Ureter (tissue), 1 donor: ENCODE measurements at places on chromosomes 2 and 18. TPM values are rescaled to one million over a fixed set of nuclear protein-coding genes. Genes with fewer than 3 reads are reported as not detected.

MTHFD2 gene
- total RNA-seq = 92.5 TPM

DNA sequence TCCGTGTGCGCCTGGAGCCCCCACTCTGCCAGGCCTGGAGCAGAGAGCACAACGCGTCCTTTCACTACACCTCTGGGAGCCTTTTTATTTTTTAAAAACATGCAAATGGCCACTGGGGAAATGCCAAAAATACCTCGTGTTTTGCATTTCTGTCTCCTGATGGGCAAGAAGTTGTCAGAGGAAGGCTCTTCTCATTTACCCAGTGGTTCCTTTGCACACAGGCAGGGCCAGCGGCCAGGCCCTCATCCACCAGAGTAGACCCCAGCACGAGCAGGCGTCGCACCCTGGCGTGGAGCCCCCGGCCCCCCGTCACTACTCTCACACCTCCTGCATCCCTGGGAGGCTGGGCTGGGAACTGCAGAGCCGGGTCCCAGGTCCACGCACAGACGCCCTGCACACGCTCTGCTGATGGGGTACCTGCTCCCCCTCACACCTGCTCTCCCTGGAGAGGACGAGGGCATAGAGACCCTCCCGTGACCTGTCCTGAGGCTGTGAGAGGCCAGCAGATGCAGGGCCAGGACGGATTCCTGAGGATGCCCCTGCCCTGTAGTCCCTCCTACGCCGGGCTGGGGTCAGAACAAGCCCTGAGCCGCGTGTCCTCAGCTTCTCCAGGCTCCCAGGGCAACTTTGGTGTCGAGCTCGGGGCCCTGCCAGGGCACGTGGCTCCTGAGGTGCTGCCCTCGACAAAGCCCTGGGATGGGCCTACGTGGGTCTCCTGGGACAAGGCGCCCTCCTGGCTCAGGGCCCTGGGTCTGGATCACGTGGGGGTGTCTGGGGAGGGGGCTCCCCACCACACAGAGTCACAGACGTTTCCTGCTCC, 65.0 kb downstream of the NFATC1 start:
- no peak for DNase-seq

ELOA2 gene
- total RNA-seq = not detected

DNA sequence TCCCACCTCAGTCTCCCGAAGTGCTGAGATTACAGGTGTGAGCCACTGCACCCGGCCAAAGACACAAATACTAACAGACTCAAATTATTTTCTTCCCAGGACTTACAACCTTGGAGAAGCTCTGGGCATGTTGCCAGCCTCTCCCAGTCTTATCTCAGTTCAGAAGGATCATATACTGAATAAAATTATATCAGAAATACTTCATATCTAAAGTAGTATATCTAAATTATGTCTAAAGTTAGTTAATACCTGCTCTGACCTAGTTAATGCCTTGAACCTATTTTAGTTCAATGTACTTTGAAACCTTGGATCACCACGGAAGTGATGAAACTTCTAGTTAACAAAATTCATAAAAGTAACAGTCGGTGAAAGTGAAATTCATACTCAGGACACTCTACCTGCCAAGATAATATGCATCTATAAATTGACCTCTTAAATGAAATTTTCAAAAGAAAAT, 34.4 kb upstream of the CYBRD1 start:
- DNase-seq = no peak

DNA sequence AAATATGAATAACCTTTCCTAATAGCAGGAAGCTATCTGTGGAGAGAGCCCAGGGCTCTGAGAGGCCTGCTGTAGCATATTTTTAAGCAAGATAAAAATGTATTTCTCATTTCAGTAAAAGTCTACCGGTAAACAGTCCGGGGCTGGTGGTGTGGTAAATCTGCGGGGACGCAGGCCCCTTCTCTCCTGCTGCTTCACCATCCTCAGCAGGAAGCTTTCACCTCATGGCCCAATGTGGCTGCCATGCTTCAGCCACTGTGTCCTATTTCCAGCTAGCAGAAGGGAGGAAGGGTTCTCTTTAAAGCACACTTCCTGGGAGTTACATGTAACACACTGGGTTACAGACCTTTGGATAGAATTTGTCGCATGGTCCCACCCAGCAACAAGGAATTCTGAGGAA, 79.5 kb upstream of the ODC1 start:
- DNase-seq = no peak

GNLY gene
- total RNA-seq = 1.9 TPM

KIF5C gene
- 14.3 TPM for total RNA-seq

DNA sequence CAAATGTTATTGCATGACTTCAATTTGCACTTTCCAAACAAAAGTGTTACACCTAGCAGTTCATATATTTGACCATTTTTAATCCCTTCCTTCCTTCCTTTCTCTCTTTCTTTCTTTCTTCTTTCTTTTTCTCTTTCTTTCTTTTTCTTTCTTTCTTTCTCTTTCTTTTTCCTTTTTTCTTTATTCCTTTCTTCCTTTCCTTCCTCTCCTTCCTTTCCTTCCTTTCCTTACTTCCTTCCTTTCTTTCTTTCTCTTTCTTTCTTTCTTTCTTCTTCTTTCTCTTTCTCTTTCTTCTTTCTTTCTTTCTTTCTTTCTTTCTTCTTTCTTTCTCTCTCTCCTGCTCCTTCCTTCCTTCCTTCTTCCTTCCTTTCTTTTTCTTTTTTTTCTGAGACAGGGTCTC, 146.7 kb upstream of the ALKAL2 start:
- no peak for DNase-seq

- no peak for DNase-seq
Measured at GRCh38 chr2:241035818-241036396, 37.5 kb downstream of the SNED1 start.

DNA sequence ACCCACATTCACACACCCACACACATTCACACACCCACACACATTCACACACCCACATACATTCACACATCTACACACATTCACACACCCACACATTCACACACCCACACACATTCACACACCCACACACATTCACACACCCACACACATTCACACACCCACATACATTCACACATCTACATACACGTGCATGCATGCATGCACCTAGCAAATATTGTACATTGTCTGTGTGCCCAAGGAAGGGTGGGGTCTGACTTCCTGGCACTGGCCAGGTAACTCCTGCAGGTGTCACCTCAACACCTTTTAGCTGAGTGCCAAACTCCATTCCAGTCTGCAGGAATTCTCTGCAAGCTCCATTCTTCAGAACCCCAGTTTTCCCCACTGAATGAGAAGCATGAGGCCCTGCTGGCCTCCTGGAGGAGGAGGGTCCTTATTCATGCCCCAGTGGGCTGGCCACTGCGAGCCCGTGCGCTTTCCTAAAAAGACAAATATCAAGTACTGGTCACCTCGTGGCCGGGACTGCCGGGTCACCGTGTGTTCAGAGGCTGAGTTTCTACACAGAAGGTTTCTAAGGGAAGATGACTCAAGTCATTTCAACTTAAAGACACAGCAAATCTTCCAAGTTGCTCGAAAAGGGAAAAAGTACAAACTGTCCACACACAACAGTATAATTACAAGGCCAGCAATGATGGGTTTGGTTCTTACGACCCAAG, 131.5 kb downstream of the HDAC4 start:
- DNase-seq = no peak

DNA sequence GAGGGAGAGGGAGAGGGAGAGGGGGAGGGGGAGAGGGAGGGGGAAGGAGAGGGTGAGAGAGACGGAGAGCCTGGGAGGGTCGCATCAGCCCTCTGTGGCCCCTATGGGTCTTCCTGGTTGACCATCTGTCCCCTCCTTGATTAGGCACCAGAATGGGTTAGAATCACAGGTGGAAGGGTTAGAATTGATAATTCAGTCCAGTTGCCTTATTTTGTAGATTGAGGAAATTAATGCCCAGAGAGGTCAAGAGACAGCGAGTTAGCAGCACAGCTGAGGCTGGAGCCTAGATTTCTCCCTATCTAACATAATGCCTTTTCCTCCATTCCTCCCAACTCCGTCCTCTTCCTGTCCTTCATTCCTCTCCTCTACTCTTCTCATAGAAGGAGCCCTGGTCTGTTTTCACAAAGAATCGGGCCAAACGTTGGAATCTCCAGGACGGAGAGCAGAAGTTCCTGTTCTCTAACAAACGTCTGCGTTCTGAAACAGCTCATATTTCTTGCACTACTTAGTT, 338 bp upstream of the THUMPD2 start:
- no peak for DNase-seq

GRCh38 chr2:168220965-168221819, 26.2 kb downstream of the STK39 start:
- DNase-seq = no peak

DNA sequence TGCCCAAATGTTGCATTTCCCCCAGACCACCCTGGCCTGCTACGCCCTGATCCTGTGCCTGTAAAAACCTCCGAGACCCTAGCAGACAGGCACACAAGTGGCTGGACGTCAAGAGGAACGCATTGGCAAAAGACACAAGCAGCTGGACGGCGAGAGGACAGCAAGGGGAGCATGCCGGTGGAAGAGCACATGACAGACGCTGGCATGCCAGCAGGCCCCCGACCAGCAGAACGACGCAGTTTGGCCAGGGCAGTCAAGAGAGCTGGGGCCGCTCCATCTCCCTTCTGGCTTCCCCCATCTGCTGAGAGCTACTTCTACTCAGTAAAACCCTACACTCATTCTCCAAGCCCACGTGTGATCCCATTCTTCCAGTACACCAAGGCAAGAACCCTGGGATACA, 42.1 kb downstream of the SAP130 start:
- DNase-seq = no peak

GRCh38 chr2:86037795-86038192, 67.9 kb downstream of the POLR1A start:
- no peak for DNase-seq

DNA sequence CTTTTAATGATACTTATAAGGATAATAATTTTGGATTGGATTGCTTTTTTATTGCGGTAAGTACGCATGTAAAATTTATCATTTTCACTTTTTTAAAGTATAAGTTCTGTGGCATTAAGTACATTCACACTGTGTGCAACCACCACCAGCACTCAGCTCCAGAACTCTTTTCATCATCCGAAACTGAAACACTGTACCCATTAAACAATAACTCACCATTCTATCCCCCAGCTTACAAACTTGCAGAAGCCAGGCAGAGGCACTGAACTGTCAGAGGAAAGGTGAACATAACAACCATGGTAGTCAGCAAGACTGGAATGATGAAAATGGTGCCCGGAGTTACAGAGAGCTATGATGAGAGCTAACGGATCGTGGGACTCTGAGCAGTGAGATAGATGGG, 465.9 kb downstream of the ADCYAP1 start:
- DNase-seq = no peak

DNA sequence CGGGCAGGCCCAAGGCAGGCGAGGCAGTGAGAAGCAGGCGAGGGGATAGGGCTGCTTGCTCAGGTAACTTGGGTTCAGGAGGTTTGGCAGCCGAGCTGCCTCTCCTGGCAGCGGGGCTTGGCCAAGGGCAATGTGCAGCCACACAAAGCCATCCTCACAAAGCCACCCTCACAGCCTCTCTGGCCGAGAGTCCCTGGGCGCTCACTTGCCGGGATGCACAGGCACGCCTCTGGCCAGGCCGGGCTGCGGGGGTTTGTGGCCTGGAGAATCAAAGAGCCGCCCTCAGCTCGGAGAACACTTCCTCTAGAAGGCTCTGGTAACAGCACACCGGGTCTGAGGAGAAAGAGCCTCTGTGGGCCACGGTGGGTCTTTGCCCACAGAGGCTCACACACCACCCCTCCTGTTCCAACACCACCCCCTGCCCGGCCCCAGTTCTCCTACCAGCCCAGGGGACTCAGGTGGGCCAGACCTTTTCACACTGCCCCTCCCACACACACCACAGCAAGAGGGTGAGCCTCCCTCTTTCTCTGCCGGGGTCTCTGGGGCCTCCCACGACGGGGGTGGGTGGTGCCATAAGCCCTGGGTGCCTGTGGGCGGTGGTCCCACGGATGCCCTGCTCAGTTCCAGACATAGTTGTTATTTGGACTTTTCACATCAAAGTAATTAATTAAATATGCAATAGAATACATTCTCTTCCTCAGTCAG, 186.9 kb downstream of the ZFP36L2 start:
- DNase-seq = no peak

C18orf54 gene
- 3.1 TPM for total RNA-seq

GBX2 gene
- total RNA-seq = not detected

GCA gene
- total RNA-seq = 27.5 TPM
